ENCODE measurements at places on chromosomes 4 and X. TPM values are rescaled to one million over a fixed set of nuclear protein-coding genes. Genes with fewer than 3 reads are reported as not detected.

- no peak for DNase-seq
These were observed 445.2 kb upstream of the FAM47C start for GRCh38 chrX:36562986-36563385.

Gene TCEAL5
- total RNA-seq = not detected

Gene IL9R
- 0.44 TPM for total RNA-seq

DNA sequence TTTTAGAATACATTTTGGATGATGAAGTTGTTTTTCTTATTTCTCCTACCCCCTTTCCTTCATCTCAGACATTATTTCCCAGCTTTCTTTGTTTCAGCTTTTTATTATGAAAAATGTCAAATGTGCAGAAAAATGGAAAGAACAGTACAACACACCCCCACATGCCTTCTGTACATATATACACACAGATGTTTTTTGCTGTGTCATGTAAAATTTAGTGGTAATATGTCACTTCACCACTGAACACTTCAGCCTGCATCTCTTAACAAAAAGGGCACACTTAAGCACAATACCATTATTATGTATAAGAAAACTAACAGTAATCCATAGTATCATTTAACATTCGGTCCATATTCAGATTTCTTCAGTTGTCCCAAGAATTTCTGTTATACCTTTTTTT is 37.8 kb downstream of the OCRL start:
- no peak for DNase-seq

Gene XG
- total RNA-seq = 43.2 TPM

Gene BRS3
- not detected for total RNA-seq

Gene STOX2
- 14.6 TPM for total RNA-seq

GRCh38 chr4:139958739-139959098 is 195.3 kb downstream of the MAML3 start:
- DNase-seq = no peak

DNA sequence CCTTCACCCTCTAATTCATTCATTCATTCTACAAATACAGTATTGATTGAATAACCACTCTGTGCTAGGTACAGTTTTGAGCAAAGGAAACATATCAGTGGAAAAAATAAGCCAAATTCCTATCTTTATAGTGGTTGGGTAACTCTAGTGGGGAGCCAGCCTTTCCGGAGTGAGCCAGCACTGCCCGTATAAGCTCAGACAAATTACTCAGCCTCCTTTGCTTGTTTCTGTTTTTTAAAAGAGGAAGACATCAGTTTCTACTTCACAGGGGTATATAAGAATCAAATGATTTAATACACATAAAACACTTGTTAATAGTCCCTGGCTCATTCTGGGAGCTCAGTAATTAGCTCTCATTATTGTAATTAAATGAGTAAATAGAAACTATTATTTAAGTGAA is 238.2 kb upstream of the MAD2L1 start:
- DNase-seq = no peak

DNA sequence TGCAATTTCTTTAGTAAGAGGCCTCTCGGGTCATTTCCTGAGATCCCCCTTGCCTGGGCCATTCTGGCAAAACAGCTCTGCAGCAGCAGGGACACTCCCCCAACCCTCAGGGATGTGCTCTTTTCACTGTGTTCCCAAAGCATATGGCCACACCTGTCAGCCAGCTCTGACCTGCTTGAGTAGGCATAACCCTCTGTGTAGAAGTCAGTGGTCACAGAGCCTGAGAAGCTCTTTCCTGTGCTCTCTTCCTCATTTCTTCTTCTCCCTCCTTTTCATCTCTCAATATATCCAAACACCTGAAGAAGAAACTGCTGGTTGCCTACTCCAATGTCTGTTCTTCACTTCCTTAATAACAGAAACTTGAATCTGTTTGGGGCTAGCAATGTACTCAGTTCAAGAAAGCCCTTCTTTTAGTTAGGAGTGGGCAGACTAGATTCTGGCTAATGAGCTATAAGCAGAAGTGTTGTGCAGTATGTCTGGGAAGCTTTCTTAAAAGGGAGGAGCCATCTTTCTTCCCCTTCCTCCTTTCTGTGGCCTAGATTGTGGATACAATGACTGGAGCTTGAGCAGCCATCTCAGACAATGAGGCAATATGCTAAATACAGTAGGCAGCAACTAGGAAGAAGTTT is 73.3 kb downstream of the PRPS1 start:
- DNase-seq = peak; percentile 40

- DNase-seq = no peak
These were observed 58.9 kb downstream of the ARX start for GRCh38 chrX:24956828-24957227.

- no peak for DNase-seq
These were observed 18.9 kb upstream of the CABS1 start for GRCh38 chr4:70315928-70316327.

- DNase-seq = no peak
These were observed 81.8 kb downstream of the FRYL start for GRCh38 chr4:48698029-48698971.

Gene PRRG1
- total RNA-seq = 7.1 TPM

Gene LPAR4
- total RNA-seq = not detected

DNA sequence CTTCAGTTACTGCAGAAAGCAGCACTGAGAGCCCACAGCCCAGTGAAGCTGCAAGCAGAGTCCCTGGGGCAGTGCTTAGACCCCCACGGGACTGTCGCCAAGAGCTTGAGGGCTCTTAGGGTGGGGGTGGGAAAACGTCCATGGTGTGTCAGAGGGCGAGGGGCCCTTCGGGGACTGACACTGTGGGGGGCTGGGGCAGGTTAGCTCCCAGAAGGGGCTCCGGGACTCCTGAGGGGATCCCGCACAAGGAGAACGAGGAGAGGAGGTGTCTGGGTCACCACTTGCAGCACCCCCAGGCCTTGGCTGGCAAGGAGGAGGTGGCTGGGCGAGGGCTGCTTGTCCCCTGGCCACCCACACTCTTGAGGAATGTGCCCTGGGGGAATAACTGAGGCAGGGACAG is 20.8 kb downstream of the NAT8L start:
- no peak for DNase-seq

DNA sequence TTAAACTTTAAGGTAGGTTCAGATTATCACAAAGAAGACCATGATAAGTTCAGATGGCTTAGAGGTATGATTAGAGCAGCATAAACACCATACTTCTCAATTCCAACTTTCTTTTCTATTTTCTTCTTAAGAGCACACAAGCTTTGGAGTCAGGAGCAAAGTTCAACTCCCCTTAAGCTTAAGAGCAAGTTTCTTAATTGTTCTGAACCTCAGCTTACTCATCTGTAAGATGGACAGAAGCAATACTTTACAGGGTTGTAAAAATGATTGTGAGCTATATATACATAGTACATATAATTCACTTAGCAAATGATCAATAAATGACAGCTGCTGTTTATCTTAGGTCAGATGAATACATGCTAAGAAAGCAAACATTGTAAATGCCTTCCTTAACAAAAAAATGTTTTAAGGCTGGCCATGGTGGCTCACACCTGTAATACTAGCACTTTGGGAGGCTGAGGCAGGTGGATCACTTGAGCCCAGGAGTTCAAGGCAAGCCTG is 25.0 kb upstream of the RPS3A start:
- no peak for DNase-seq

GRCh38 chr4:23934915-23935314 is 45.1 kb upstream of the PPARGC1A start:
- peak; percentile 89 for DNase-seq

DNA sequence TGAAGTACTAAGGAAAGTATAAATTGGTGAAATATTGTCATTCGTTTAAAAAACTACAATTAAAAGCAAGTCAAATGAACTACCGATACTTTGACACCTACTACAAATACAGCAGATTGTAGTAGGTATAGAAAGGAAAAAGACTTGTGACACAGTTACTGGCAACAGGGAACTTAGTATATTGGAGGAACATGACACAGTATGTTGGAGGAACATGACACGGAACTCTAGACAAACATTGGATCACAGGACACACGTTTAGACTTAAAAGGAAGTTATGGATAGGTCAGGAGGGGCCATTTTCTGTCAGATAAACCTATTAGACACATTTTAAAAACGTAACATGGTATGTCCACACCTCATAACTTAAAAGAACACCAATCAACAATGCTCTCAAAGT is 132.5 kb downstream of the APBB2 start:
- no peak for DNase-seq

- no peak for DNase-seq
These were observed 62.1 kb downstream of the RHOXF2B start for GRCh38 chrX:120015145-120016067.

GRCh38 chrX:145735036-145735435 is 82.6 kb upstream of the SLITRK2 start:
- no peak for DNase-seq

GRCh38 chr4:105894660-105895582 is at the start of gene NPNT:
TSS of gene NPNT (plus strand) at chr4:105895471. CDS start at chr4:105895653, 182 bp downstream.
- DNase-seq = no peak

Gene USP38
- total RNA-seq = 24.0 TPM

- DNase-seq = no peak
These were observed 641.3 kb upstream of the FTHL17 start for GRCh38 chrX:31713120-31713519.

Gene SLC9B1
- not detected for total RNA-seq

DNA sequence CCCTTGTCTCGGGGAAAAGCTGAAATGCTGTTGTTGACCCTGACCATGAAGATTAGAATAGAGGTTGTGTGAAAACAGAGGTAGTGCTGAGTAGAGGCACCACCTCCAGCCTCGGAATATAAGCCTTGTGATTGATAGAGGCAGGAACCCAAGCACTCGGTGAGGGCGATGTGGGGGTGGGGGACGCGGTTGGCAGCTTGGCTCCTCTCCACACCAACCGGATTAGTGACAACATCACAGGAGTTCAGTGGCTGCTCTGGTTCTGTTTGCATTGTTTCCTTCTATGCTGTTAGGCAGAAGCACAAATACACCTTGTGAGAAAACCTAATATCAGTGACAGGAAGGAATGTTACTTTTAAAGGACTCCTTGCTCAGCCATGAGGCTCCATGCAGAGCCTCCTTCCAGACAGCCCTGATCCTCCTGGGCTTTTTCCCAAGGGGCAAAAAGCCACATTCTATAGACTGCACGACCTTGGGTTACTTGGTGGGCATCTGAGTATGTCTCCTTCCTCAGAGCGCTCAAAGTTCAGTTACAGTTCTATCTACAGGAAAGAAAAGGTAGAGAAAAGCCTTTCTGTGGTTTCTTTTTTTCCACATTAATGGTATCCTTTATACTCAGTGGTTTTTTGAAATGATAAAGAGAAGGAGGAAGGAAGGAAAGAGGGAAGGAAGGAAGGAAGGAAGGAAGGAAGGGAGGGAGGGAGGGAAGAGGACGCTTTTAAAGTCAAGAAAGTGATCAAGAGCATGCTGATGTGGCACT is 150.4 kb upstream of the NOCT start:
- DNase-seq = no peak

Gene RBMXL3
- total RNA-seq = not detected

Gene SYTL4
- 3.3 TPM for total RNA-seq

DNA sequence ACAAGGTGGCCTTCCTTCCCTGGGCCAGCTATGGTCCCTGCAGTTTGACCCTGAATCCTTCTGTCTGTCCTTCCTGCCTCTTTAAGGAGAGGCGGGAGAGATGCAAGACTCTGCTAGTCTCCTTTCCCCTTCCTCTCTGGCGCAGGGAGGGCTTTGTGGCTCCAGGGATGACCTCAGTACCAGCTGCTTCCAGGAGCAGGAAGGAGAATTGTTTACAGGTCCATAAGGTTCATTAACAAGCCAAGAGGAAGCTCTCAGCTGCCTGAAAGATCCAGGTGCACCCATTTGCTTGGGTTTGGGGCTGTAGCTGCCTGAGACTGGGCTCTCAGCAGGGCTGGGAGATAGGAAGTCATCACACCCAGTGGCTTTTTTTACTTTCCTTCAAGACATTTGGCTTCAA is 4.0 kb upstream of the FATE1 start:
- no peak for DNase-seq

GRCh38 chr4:153616006-153616555 is 68.0 kb upstream of the TLR2 start:
- DNase-seq = no peak

GRCh38 chrX:69320116-69320515 is 154.9 kb upstream of the PJA1 start:
- DNase-seq = no peak

GRCh38 chr4:102094481-102094880 is 250.8 kb downstream of the SLC39A8 start:
- DNase-seq = no peak

DNA sequence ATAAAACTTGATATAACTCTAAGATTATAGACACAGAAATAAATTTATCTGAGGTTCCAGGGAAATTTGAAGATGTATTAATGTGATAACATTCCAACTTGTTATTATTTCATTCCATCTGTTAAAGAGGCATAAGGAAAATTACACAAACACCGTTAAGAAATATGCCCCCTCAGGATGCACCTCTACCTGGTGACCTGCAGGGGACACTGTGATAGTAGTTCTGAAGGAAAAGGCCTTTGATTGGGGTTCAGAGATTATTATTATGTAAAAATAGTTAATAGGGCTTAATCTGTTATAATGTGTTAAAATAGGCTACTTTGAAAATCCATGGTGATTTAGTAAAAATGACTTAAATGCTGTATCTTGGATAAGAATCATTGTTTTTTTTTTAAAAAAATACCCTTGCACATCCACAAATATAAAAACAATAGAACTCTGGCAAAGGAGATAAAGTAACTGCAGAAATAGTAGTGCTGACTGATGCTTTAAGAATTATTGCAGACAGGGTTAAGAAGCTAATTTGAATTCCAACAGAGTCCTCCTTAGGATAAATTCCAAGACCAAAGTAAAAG is 6.1 kb upstream of the ABRAXAS1 start:
- no peak for DNase-seq

GRCh38 chr4:81676537-81676936 is 204.8 kb upstream of the RASGEF1B start:
- no peak for DNase-seq

Gene DCAF8L1
- total RNA-seq = not detected

Gene TLR7
- 0.15 TPM for total RNA-seq

Gene LAP3
- total RNA-seq = 51.6 TPM

DNA sequence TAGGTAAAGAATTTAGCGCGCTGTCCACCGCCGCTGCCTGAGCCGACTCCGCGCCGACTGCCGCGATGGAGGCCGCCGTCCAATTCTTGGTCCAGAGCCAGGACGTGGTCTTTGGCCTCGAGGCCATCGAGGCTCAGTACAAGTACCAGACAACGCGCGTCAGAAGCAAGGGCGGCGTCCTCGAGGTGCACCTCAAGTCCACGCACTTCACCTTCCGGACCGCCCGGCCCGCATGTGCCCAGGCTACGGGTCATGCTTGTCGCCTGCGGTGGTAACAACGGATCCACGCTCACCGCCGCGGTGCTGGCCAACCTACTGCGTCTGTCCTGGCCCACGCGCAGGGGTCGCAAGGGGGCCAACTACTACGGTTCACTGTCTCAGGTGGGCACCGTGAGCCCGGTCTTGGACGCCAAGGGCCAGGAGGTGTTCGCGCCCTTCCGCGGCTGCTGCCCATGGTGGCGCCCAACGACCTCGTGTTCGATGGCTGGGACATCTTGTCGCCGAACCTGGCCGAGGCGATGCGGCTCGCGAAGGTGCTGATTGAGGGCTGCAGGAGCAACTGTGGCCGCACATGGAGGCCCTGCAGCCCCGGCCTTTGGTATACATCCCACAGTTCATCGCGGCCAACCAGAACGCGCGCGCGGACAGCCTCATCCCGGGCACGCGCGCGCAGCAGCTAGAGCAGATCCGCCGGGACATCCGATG is 128.0 kb downstream of the ANAPC4 start:
- no peak for DNase-seq
